Activated CD8-positive, alpha-beta memory T cell treated with anti-CD3 and anti-CD28 coated beads for 4 hours (primary cell): ENCODE measurements at places on chromosomes 12 and 14.

- DNase-seq: no peak
Measured at GRCh38 chr12:18794000-18794399, 56.1 kb downstream of the CAPZA3 start.

DNA sequence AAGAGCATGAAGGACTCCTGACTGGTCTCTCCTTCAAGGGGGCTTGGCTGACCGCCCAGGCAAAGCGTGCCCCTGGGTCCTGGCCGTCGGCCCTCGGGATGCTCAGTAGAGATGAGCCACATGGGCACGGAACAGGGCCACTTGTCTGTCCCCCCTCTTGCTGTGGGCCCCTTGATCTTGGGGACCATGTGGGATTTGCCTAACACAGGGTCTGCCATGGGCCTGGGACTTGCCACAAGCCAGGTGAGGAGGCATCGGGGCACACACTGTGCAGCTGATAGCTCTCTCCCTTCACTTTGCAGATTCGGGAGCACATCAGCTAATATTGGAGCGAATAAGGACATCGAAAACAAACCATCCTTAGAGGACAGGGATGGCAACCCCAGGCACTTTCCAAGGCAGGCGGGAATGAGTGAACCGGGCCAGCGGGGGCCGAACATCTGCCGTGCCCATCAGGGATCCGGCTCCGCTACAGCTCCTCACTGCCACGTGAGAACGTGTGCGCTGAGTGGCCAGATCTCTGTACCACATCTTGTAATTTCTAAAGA is 88.1 kb downstream of the PIWIL1 start:
- no peak for DNase-seq

GRCh38 chr12:116429826-116430360 is 129.3 kb upstream of the MAP1LC3B2 start:
- DNase-seq: no peak

GRCh38 chr12:51730745-51731144 is 117.8 kb downstream of the FIGNL2 start:
- no peak for DNase-seq

- peak; percentile 5 for DNase-seq
Measured at GRCh38 chr12:50924439-50925341, 27.7 kb upstream of the HIGD1C start.

GRCh38 chr14:26172396-26172795 is 425.4 kb downstream of the NOVA1 start:
- DNase-seq: no peak

GRCh38 chr12:124648710-124649384 is 81.4 kb upstream of the NCOR2 start:
- no peak for DNase-seq

GRCh38 chr14:42421377-42422078 is 814.9 kb downstream of the LRFN5 start:
- no peak for DNase-seq

GRCh38 chr12:109467978-109468676 is 9.0 kb downstream of the KCTD10 start:
- no peak for DNase-seq

DNA sequence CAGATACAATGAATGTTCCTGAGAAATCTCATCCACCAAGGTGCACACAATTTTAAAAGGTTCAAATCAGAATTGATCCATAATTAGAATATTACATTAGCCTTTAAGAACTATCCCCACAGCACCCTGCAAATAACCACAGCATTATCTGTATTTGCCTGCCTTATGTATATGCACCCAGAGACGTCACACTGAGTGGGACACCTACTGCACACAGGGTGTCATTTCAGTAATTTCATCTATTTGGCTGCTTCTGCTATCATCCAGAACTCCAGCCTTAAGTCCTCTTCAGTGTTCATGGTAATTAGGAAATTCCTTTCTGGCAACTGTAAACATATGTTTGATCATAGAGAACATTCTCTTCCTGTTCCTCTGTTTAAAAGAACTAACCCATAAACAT is 298.4 kb downstream of the SYT1 start:
- no peak for DNase-seq

GRCh38 chr12:94545935-94546771 is 86.5 kb upstream of the CEP83 start:
- DNase-seq: no peak

DNA sequence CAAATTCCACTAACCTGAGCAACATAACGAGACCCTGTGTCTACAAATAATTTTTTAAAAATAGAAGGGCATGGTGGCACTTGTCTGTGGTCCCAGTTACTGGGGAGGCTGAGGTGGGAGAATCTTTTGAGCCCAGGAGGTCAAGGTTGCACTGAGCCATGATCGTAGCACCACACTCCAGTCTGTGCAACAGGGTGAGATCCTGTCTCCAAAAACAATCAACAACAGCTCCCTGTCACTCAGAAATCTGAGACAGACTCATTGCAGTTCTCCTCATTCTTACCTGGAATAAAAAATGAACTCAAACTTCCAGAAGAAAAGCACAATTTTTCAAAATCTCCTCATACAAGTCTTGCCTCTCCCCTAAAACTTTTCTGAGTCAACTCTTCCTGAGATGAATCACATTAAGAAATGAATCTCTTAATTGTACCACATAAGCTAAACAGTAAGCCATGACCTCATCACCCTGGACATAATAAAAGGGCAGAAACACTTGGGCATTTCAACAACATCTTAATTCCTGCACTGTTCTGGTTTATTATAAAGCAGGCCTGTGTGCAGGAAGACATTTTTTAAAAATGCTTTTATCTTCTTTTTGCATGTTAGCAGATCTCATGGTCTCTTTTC is 214.3 kb upstream of the CDKN3 start:
- DNase-seq: no peak

- DNase-seq: no peak
Measured at GRCh38 chr12:106248312-106248845, 559 bp upstream of the CKAP4 start.

DNA sequence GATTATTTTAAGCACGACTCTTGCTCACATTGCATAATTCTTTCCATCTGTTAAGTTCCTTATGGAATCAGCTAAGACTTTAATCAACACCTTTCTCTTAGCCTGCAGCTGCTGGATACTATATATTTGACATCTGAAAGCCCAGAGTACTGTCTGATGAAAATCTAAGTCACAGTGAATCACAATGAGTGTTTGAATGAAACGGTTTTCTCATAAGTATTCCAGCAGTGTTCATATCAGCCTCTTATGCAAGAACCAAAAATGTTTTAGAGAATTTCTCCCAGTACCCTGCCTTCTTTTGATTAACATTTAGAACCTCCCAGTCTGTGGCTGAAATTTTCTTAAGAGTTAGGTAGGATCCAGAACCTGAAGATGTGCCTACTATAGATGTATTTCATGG is 55.6 kb downstream of the FRMD6 start:
- no peak for DNase-seq

GRCh38 chr12:39972119-39972518 is 133.8 kb downstream of the SLC2A13 start:
- DNase-seq: no peak

GRCh38 chr14:23365732-23366425 is 907 bp upstream of the EFS start:
- DNase-seq: no peak

GRCh38 chr14:38004610-38004879 is 203.2 kb upstream of the SSTR1 start:
- DNase-seq: no peak

GRCh38 chr12:3725388-3726115 is 27.4 kb downstream of the CRACR2A start:
- DNase-seq: no peak

DNA sequence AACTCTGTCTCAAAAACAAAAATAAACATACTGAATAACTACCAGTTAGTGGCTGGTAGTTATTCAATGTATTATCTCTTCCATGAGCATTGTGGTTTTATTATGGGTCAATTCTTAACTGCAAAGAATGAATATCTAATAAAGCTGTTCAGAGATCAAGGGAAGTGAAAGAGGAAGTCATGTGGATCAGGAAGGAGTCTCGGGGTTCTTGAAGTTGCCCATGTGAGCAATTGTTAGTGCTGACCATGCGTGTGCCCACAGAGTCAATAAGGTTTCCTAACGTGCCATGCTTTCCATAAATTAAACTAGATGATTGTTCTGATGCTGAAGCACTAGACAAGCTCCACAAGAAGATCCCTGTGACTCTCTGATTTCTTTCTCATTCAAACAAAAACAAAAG is 136.5 kb upstream of the CPSF6 start:
- DNase-seq: no peak
